ENCODE measurements at places on chromosomes 6 and 20.

GRCh38 chr6:357261-357790 is 34.2 kb upstream of the IRF4 start:
- no peak for DNase-seq

DNA sequence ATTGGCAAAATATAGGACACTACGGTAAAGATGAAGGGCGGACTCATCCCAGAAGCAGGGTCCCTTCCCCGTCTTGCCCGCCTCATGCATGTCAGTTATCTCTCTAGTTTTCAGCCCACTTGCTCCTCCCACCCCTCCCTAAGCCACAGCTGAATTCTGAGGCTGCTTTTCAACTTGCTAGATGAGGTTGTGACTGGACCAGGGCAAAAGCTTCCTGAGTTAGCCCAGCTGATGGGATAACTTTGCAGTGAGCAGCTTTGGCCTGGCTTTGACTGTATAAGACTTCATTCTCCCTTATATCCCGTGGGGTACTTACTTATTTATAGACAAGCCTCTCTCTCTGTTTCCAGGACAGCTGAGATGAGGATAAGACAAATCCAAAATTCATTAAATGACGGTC is 23.2 kb downstream of the GHRH start:
- no peak for DNase-seq

DNA sequence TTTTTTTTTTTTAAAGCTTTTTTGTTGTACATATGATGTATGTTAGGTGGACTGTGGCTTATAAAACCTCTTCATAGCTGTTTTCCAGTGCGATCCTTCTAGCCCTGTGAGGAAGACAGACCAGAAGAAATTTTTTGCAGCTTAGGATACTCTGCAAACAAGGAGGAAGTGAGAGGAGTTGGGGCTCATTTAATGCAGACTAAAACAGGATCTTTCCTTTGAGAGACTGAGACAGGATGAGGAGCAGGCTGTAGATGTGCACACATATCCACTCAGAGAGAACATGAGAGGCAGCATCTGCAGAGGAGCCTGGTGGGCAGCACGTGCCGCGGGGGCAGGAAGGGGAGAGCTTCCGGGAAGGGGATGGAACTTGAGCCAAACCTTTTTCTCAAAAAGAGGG is 45.7 kb downstream of the PPARD start:
- no peak for DNase-seq

DNA sequence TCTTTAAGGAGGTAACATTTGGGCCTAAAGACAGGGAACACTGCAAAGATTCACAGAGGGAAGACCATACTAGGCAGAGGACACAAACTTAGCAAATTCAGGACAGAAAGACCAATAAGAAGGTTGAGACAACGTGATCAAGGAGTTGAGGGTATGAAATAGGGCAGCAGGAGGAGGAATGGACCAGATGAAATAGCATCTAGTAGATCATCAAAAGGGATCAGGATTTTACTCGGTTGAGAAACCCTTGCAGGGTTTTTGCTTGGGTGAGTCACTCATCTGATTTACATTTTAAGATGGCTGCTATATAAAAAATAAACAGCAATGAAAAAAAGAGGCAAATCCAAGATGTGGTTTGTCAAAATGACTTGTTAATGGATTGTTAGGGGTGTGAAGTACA is 4.7 kb downstream of the BCLAF1 start:
- DNase-seq = no peak

- DNase-seq = no peak
Measured at GRCh38 chr20:51910321-51911050, 108.2 kb upstream of the SALL4 start.

DNA sequence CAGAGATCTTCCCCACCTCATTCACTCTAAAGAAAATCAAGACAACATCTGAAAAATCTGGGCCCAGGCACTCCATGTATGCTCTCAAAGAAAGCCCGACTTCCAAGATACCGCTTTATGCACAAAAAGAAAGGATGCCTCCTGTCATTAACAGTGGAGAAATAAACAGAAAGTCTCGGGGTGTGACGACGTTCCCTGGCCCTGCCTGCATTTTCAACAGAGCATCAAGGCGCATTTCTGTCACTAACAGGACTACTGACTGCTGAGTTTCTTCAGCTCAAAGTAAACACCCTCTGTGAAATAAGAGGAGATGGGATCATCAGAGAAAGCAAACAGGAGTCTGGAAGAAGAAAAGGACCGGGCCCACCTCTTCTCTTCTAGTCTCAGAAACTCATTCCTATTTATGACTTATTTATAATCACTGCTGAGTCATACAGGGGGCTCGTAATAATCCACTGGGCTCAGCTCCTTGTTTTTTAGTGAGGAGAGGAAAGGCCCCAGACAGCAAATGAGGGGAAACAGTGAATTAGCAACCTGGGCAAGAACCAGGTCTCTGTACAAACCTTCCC is 99.7 kb downstream of the ZMYND8 start:
- DNase-seq = no peak

DNA sequence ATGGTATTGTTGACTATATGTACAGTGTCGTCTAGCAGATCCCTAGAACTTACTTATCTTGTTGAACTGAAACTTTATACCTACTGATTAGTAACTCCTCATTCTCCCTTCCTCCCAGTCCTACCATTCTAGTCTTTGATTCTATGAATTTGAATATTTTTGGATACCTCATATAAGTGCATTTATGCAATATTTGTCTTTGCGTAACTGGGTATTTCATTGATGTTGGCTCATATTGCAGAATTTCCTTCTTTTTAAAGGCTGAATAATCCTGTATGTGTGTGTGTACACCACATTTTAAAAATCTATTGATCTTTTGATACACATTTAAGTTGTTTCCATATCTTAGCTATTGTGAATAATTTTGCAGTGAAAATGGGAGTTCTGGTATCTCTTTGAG is 119.9 kb downstream of the SOX4 start:
- no peak for DNase-seq

DNA sequence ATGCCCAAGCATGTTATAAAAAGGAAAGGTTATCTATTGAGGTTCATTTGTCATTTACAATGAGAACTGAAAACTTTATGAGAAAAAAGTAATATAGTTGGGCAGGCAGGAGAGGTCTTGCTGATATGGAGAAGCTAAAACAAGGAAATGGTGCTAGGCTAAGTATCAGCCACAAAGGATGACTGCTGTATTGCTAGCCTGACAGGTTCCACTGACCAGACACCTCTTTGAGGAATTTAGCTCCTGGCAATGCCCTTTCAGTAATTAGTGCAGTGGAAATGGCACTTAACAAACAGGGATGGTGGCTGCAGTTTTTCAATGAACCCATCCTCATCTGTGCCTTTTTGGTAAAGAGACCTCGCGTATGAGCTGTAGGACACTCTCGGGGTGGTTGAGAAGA is 284.4 kb downstream of the ZFAND3 start:
- no peak for DNase-seq

DNA sequence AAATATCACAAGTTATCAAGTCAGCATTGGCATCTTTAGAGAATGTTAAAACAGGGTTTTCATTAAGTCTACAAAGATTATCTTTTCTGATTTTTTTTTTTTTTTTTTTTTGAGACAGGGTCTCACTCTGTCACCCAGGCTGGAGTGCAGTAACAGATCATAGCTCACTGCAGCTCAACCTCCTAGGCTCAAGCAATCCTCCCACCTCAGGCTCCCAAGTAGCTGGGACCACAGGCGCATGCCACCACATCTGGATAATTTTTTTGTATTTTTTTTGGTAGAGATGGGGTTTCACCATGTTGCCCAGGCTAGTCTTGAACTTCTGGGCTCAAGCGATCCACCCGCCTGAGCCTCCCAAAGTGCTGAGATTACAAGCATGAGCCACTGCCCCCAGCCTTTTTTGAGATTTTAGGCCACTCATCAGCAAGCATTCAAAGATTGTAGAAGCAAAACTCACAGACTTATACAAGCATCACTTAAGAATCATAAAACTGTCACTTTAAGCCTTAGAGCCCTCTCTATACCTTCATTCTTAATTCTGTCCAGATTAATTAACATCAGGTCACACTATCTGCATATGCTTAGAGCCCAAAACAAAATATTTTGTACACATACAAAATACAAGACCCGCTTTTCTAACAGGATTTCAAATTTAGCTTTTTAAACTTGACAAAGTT is 32.6 kb downstream of the NCOA6 start:
- DNase-seq = no peak

GRCh38 chr6:169293196-169293595 is 39.5 kb upstream of the THBS2 start:
- DNase-seq = no peak

DNA sequence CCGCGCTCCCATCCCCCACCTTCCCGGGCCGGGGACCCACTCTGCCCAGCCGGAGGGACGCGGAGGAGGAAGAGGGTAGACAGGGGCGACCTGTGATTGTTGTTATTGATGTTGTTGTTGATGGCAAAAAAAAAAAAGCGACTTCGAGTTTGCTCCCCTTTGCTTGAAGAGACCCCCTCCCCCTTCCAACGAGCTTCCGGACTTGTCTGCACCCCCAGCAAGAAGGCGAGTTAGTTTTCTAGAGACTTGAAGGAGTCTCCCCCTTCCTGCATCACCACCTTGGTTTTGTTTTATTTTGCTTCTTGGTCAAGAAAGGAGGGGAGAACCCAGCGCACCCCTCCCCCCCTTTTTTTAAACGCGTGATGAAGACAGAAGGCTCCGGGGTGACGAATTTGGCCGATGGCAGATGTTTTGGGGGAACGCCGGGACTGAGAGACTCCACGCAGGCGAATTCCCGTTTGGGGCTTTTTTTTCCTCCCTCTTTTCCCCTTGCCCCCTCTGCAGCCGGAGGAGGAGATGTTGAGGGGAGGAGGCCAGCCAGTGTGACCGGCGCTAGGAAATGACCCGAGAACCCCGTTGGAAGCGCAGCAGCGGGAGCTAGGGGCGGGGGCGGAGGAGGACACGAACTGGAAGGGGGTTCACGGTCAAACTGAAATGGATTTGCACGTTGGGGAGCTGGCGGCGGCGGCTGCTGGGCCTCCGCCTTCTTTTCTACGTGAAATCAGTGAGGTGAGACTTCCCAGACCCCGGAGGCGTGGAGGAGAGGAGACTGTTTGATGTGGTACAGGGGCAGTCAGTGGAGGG is 2.8 kb downstream of the SOX4 start:
- DNase-seq = no peak

DNA sequence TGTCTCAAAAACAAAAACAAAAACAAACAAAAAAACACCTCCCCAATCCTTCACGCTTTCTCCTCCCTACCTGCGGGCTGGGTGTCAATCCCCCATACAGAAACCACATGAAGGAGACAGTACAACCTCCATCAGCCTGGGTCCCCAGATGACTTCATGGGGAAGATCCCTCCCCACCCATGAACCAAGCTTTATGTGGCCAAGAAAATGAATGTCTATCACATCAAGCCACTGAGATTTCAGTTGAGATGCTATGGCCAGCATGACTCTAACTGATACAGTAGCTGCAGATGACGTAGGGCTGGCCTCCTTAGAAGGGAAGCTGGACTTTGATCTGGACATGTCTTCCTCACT is 21.2 kb upstream of the BNIP5 start:
- no peak for DNase-seq

DNA sequence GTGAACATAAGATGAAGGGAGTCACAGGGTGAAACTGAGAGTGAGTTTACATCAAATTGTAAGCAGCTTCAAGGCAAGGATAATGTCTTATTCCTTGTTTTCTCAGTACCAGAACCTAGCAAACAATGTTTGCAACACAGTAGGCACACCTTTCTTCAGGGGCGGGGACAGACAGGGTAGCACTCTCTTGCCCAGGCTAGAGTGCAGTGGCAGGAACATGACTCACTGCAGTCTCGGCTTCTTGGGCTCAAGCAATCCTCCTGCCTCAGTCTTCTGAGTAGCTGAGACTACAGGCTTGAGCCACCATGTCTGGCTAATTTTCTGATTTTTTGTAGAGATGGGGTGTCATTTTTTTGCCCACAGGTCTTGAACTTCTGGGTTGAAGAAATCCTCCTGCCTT is 299.8 kb downstream of the CD83 start:
- no peak for DNase-seq

- DNase-seq = no peak
Measured at GRCh38 chr6:163775313-163775712, 360.8 kb downstream of the QKI start.

DNA sequence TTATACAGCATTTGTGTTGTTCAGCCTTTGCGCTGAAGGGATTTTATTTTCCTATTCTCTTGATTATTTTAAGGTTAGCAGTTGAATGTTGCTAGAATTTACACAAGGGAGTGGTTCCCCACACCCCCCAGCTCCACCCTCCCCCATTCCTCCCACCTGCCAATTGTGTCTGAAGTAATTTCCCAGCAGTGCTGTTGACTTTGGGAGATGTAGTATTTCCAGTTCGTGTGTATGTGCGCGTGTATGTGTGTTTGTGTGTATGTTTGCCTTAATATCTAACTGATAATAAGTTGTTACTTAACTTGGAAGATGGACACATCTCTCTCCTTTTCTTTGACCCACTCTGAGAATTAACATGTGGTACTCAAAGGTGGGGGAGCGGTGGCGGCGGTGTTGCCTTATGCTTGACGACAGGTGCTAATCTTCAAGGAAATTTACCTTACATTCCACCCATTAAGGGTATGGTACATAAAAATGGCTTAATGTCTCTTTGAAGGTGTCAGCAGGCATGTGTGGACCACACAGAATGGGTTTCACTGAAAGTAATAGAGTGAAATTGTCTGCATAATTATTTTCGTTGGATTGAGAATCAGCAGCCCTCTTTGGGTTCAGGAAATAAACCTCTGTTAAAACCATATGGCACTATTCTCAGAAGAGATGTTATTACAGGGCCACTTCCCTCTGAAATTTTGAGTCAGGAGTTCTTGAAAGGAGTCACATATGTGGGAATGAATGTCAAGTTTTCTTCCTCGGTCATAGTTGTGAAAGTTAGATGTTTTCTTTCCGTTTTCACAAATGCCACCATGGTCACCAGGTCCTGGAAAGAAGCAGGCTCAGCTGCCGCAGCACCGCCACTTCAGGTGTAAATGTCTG is 95.6 kb upstream of the SUPT3H start:
- DNase-seq = no peak

DNA sequence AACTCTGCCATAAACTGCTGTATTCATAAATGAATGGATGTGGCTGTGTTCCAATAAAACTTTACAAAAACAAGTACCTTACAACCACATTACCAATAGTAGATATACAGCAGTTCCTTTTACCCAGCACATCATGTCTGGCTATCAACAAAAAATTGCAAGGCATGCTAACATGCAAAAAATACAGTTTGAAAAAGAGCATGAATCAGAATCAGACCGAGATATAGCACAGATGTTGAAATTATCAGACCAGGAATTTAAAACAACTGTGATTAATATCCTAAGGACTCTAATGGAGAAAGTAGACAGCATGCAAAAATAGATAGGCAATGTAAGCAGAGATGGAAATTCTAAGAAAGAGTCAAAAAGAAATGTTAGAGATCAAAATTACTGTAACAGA is 8.4 kb upstream of the NUS1 start:
- no peak for DNase-seq

DNA sequence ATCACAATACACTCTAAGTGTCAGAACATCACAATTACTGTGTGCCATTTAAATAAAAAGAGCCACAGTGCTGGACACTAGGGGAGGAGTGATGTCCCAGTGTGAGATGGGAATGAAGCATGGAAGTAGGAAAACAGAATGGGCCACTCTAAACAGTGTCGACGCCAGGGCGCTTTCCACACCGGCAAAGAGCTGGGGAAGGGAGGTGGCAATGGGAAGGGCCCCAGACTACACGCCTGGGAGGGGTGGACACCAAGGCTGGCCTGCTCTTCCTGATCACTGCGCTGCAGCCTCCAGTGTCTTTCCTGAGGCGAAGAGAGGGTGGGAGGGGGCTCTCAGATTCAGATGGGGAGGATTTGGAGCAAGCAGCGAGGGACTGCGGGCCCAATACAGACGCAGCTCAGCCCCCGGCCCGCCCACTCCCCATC is 75.9 kb downstream of the ERMARD start:
- DNase-seq = no peak

Data from stimulated activated CD4-positive, alpha-beta T cell treated with anti-CD3 and anti-CD28 coated beads, Interleukin-15, amount 100 ng/mL, for 1 hour (primary cell).